ENCODE measurements at places on chromosomes 11 and 22.

GRCh38 chr11:80779905-80780605 lies 1339.2 kb upstream of the TENM4 start:
- no peak for DNase-seq
- H3K36me3 ChIP-seq = no peaks in the 10 kb centered on the region
- peaks cover 11% of the 10 kb centered on the region for H3K4me1 ChIP-seq
- peak overlapping the region; percentile 33 for H3K27ac ChIP-seq

DNA sequence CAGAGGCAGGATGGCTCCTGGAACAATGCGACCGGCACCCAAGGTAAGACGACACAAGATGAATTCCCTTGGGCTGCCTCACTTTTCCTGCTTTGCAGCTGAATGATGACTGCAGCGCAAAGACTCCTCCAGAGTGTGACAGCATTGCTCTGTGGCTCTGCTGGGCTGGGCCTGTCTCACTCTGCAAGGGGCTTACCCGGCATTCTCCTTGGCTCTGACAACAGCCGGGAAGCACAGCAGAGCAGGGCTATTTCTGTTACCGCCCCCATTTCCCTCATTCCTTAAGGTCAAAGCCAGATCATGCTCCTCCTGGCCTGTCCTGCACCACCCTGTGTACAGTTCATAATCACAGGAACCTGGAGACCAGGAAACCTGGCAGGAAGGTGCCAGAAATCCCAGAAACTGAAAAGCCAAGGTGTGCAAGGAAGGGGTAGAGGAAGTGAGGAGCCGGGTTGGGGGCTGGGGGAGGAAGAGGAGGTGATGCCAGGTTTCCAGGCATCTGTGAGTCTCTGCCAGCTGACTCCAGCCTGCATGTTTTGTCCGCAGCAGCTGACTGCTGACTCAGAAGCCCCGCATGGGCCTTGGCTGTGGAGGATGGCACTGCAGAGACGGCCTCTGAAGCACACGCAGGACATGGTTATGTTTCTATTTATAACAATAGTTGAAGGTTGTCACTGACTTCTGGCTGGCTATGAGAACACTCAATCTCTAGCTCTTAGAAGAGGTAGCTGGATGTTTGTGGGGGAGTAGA lies 113.6 kb downstream of the MICAL3 start:
- H3K4me1 ChIP-seq = peaks cover 46% of the 10 kb centered on the region
- H3K4me3 ChIP-seq = peak overlapping the region; percentile 48
- H3K36me3 ChIP-seq = no peaks in the 10 kb centered on the region
- no peak for DNase-seq

- no peak for DNase-seq
- H3K4me1 ChIP-seq = peaks cover 7% of the 10 kb centered on the region
- no peaks in the 10 kb centered on the region for H3K27me3 ChIP-seq
- no peak overlapping the region for H3K27ac ChIP-seq
Observed at GRCh38 chr11:2071748-2072385, 67.3 kb downstream of the IGF2 start.

GRCh38 chr11:2272228-2272945 lies 2.0 kb upstream of the ASCL2 start:
- no peaks in the 10 kb centered on the region for H3K36me3 ChIP-seq
- DNase-seq = peak; percentile 64
- H3K4me3 ChIP-seq = no peak overlapping the region
- H3K4me1 ChIP-seq = no peaks in the 10 kb centered on the region
- H3K27me3 ChIP-seq = peaks cover 59% of the 10 kb centered on the region

DNA sequence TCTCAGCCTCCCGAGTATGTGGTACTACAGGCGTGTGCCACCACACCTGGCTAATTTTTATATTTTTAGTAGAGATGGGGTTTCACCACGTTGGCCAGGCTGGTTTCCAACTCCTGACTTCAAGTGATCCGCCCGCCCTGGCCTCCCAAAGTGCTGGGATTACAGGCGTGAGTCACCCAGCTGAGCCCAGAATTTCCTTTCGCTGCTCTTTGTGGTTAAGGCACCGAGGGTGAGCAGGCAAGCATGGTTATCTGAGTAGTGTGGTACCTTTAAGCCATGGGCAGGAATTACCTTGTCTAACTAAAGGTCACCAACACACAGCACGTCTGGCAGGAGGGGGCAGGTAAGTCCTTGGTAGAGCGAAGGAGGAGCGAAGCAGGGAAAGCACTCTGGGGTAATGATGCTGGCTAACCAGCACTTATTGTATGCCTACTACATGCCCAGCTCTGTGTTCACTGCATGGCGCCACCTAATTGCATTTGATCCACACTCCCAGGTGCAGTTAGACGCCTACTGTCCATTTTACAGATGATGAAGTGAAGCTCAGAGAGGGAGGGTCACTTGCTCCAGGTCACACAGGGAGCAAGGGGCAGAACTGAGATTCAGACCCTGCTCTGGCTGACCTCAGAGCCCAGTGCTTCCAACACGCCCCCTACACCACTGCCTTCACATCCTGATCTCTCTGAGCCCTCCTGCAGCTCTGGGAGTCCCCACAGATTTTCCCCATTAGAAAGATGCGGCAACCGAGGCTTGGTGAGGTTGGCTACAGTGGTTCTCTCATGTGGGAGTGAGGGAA lies 45.7 kb downstream of the TRIOBP start:
- peaks cover 35% of the 10 kb centered on the region for H3K4me1 ChIP-seq
- H3K27ac ChIP-seq = peak overlapping the region; percentile 41
- H3K36me3 ChIP-seq = peaks cover 8% of the 10 kb centered on the region
- H3K27me3 ChIP-seq = peaks cover 4% of the 10 kb centered on the region
- no peak overlapping the region for H3K4me3 ChIP-seq
- DNase-seq = no peak

DNA sequence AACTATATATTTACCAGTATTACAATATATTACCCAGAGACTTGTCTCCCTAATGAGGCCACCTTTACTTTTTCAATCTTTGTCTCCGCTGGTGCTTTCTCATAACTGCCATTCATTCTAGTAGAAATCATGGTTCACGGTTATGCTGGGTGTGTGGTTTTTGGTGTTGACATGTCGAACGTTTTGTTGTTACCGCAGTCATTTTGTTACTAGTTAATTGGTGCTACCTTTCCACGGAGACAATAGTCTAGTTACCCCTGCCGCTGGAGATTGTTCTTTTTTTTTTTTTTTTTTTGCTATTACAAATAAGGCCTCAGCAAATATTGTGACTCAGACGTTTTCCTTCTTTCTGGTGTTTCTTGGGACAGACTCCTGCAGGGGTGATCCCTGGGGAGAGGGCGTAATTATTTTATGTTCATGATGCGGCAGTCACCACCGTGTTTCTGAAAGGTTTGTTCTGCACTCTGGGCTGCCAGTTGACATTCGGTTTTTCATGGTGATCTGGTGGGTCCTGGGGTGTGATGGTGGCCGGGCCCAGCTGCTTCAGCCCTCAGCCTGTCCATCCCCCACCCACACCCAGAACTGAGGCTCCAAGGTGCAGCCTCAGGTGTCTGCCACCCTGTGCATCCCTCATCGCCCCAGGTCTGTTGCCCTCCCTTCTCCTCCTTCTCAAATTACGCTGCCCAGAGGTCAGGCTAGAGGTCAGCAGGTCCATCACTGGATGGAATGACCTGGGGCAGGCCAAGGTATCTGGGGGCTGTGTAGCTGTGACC lies 28.6 kb downstream of the LRP5 start:
- H3K36me3 ChIP-seq = peaks cover 12% of the 10 kb centered on the region
- no peak overlapping the region for H3K4me3 ChIP-seq
- H3K27me3 ChIP-seq = no peaks in the 10 kb centered on the region
- H3K4me1 ChIP-seq = peaks cover 53% of the 10 kb centered on the region
- peak overlapping the region; percentile 91 for H3K27ac ChIP-seq

DNA sequence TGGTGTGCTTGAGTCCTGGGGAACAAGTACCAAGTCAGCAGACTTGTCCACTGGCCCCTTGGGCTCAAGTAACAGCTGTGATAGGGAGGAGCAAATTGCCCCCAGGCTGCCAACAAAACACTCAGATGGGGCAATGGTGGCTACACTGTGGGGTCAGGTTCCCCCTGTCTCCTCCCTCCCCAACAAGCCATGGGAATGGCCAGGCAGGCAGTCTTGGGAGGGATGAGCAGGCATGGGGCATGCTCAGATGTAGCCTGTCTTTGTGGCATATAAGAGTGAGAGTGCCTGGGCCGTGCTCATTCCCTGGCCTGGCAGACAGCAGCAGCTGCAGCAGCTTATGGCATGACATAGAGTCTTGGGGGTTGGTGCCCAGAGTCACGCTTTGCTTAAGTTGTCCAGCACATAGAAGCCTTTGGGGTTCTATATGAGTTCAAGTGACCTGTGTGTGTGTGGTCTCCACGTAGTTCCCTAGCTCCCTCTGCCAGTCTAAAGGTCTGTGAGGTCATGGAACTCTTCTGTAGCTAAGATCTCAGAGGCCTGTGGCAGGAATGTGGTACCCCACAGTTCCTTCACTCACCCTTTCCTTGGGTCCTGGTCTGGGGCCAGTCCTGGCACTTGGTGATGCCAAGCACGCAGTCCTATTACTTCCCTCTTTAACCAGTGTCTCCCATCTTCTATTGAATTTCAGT lies 44.7 kb downstream of the BIRC2 start:
- H3K4me1 ChIP-seq = peaks cover under 1% of the 10 kb centered on the region
- no peak for DNase-seq
- H3K27me3 ChIP-seq = no peaks in the 10 kb centered on the region
- no peak overlapping the region for H3K4me3 ChIP-seq
- no peak overlapping the region for H3K27ac ChIP-seq

DNA sequence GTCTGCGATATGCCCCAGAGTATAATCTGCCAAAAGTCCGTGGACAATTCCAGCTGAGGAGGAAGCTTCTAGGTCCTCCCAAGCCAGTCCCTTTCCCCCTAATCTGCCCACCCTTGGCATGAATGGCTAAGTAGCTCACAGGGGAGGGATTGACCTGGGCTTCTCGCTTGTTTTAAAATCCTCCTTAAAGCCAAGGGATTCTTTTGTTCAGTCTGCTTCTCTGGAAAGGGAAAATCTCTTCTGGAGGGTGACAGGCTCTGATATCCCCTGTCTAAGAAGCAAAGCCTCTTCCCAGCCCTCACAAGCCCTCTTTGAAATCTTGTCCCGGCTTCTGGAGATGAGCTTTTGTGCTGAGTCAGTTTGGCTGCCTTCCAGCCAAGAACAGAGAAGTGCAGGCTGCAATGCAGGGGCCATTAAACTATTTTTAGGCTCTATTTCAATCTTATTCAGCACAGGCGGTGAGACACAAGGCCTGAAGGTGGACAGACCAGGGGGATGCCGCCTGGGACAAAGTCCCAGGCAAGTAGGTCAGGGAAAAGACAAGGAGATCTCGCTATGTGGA lies 23.9 kb downstream of the NEFH start:
- no peak overlapping the region for H3K4me3 ChIP-seq
- H3K27ac ChIP-seq = no peak overlapping the region
- no peak for DNase-seq
- no peaks in the 10 kb centered on the region for H3K27me3 ChIP-seq
- peaks cover 4% of the 10 kb centered on the region for H3K4me1 ChIP-seq

DNA sequence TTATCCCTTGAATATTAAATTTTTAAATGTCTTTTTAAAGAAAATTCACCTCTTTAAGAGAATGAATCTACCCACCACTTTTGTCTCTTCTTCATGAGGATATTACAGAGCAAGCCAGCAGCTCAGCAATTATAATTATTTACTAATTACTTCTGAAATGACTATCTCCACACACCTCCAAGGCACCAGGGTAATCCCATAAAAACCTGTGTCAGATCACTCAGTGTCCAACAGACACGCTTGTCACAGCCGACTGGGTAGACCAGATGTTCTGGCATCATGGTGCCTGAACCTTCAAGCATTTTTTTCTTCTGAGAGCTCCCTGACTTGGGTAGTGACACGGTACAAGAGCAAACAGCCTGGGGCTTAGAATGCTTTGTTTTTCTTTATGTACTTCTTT lies 61.4 kb downstream of the EFCAB6 start:
- peaks cover 30% of the 10 kb centered on the region for H3K27me3 ChIP-seq
- DNase-seq = no peak
- no peak overlapping the region for H3K4me3 ChIP-seq
- no peak overlapping the region for H3K27ac ChIP-seq

DNA sequence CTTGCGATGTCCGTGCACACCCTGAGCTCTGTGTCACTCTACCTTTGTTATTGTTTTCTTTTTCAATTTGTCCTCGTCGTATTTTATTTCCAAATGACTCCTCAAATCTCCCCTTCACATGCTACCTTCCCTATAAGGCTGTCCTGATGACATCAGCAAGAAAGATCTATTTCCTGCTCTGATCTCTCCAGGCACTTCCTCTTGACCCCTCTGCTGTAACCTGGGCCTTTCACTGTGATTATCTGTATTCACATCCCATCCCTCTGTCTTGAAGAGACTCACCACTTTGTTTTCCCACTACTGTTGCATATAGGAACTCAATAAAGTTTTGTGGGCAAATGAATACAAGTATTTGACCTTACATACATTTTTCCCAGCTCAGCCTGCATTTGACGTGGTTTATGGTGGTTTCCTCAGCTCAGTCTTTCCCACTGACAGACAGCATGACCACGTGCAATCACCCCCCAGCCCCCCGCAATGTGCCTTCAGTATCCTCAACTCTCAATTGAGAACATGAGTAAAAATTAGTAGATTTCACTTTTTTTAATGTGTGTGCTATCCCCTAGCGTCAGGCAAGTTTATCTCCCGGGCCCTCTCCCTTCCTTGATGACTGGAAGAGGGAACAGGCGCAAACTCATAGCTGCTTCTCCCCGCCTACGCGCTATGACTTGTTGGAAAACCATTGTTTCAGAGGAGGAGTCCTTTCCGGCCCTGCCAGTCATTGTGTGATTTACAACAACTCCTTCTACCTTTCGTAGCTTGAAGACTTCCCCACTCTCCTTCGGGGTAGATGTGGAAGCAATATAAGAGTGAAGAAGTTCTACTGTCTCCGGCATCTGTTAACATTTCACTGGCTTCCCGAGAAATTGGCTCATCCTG lies 498.5 kb downstream of the NTM start:
- H3K4me3 ChIP-seq = peak overlapping the region; percentile 30
- H3K27ac ChIP-seq = peak overlapping the region; percentile 14
- H3K4me1 ChIP-seq = peaks cover 26% of the 10 kb centered on the region

GRCh38 chr11:79439886-79440570 lies 802 bp downstream of the TENM4 start:
- H3K36me3 ChIP-seq = no peaks in the 10 kb centered on the region
- H3K4me1 ChIP-seq = peaks cover 35% of the 10 kb centered on the region
- H3K4me3 ChIP-seq = peak overlapping the region; percentile 92
- peak overlapping the region; percentile 90 for H3K27ac ChIP-seq
- peak; percentile 76 for DNase-seq
- peaks cover 56% of the 10 kb centered on the region for H3K27me3 ChIP-seq
